Activated naive CD8-positive, alpha-beta T cell treated with anti-CD3 and anti-CD28 coated beads, Interleukin-2, amount 10 ng/mL, durations not matched to agents 7 days and 5 days (primary cell): ENCODE measurements at places on chromosomes 16 and 17. TPM values are rescaled to one million over a fixed set of nuclear protein-coding genes. Genes with fewer than 3 reads are reported as not detected.

GRCh38 chr16:68528233-68528632 is 10.9 kb upstream of the ZFP90 start:
- peaks cover 11% of the 10 kb centered on the region for H3K36me3 ChIP-seq
- peaks cover 8% of the 10 kb centered on the region for H3K27me3 ChIP-seq
- no peak overlapping the region for H3K4me3 ChIP-seq
- no peak overlapping the region for H3K27ac ChIP-seq
- no peak for DNase-seq

DNA sequence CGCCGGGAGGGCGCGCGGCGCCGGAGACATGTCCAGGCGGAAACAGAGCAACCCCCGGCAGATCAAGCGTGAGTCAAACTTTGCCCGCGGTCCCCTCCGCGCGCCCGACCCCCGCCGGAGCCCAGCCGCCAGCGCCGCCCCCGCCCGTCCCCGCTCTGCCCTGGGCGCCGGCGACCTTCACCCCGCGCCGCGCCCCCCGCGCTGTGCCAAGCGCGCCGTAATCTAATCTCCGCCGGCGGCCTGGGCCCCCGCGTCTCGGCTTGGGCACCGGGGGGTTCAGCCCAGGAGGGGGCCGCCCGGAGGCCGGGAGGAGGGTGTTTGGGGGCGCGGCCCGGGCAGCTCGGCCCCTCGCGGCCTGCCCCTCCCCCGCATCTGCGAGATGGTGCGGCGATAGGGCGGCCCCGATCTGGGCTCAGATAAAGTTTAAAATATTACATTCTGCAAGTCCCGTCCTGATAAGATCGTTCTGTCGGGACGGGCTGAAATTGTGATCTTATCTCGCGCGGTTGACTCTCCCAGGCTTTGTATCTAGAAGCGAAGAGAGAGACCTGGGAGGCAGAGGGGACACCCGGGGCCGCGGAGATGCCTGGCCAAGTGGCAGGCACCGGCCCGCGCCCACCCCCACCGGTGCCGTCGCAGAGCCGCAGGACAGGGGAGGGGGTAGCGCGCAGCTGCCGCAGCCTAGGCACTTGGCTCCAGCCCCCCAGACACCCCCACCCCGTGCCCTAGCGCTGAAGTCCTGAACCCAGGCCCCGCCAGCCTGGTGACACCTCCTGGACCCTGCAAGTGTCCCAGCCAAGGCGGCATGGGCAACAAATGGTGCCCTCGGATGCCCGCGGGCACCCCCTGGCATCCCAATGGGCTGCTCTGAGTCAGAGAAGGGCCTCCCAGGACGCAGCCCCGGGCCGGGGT is 787 bp downstream of the ZFPM1 start:
- H3K27ac ChIP-seq = peak overlapping the region; percentile 93
- H3K27me3 ChIP-seq = peaks cover 3% of the 10 kb centered on the region
- H3K36me3 ChIP-seq = no peaks in the 10 kb centered on the region

GRCh38 chr17:29020576-29020975 is 14.7 kb upstream of the SEZ6 start:
- H3K4me3 ChIP-seq = no peak overlapping the region
- no peak overlapping the region for H3K27ac ChIP-seq
- no peaks in the 10 kb centered on the region for H3K36me3 ChIP-seq
- H3K27me3 ChIP-seq = peaks cover 52% of the 10 kb centered on the region

- H3K27ac ChIP-seq = no peak overlapping the region
- peaks cover 21% of the 10 kb centered on the region for H3K36me3 ChIP-seq
- no peaks in the 10 kb centered on the region for H3K4me1 ChIP-seq
- H3K4me3 ChIP-seq = no peak overlapping the region
- no peaks in the 10 kb centered on the region for H3K27me3 ChIP-seq
Observed at GRCh38 chr17:39999067-39999466, 16.2 kb upstream of the CSF3 start.

- DNase-seq = no peak
- no peaks in the 10 kb centered on the region for H3K4me1 ChIP-seq
- peaks cover 30% of the 10 kb centered on the region for H3K27me3 ChIP-seq
- no peak overlapping the region for H3K4me3 ChIP-seq
- H3K27ac ChIP-seq = no peak overlapping the region
Observed at GRCh38 chr17:29012535-29012934, 6.7 kb upstream of the SEZ6 start.

DNA sequence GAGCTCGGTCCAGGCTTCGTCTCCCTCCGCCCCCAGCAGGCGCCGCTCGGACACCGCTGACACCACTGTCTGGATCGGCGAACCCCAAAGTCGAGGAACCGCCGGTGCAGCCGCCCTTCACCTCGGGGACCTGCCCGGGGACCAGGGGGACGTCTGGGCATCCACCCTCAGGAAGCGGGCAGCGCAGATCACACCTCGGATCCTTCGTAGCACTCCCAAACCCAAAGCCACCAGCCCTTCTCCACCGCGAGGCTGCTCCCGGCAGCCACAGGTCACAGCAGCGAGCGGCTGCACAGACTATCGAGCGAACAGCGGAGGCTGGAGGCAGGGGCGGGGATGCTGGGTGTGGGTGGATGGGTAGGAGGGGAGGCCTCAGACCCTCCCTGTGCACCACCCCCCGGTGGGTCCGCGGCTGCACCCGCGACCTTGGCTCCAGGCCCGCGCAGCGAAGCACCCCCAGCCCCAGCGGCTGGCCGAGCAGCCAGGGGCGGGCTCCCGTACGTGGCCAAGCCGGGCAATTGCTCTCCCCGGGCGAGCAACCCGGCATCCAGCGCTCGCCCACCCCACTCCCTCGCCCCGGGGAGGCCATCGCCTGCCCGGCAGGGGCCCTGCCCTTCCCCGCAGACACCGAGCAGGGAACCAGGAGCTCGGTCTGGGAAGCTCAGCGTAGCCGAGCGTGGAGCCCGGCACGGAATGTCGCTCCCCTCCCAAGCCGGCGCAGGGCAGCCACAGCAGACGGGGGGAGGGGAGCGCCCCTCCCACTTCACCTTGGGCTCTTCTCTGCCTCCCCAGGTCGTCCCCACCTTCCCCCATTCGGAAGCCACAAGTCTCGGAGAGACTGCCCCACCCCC is 1.0 kb downstream of the SDK2 start:
- peak; percentile 71 for DNase-seq
- peaks cover 25% of the 10 kb centered on the region for H3K4me1 ChIP-seq
- H3K4me3 ChIP-seq = peak overlapping the region; percentile 93
- peaks cover 30% of the 10 kb centered on the region for H3K27me3 ChIP-seq
- H3K27ac ChIP-seq = no peak overlapping the region

DNA sequence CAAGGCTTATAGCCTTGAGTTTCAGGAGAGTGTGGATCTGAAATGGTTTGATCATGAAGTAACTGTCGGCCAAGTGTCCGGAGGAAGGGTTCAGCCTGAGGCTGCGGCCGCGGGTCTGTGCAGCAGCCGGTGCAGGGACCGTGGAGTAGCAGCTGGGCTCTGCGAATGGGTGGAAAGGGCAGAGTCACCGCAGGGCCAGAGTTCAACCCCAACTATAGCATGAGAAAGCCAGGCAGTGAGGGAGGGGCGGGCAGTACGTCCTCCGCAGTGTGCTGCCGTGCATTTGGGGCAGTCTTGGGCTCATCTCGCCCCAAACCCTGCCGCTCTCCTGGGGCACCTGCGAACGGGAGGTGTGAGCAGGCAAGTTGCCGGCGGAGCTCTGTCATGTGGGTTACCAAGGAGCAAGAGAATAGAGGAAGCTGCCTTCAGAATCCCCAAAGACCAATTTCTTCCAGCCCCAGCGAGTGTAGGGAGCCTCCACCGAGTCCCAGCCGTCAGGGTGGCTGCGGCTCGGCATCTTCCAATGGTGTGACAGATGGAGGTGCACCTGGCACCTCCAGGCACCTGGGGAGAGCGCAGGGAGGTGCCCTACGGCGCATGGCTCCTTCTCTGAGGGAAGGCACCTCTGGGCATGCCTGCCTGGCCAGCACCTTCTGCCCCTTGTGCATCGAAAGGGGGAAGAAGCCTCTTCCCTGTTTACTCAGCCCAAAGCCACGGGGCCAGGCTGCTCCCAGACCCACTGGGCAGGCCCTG is 87.3 kb downstream of the RPA1 start:
- H3K4me3 ChIP-seq = no peak overlapping the region
- H3K27me3 ChIP-seq = peaks cover 7% of the 10 kb centered on the region
- DNase-seq = no peak
- H3K27ac ChIP-seq = no peak overlapping the region
- no peaks in the 10 kb centered on the region for H3K4me1 ChIP-seq

DNA sequence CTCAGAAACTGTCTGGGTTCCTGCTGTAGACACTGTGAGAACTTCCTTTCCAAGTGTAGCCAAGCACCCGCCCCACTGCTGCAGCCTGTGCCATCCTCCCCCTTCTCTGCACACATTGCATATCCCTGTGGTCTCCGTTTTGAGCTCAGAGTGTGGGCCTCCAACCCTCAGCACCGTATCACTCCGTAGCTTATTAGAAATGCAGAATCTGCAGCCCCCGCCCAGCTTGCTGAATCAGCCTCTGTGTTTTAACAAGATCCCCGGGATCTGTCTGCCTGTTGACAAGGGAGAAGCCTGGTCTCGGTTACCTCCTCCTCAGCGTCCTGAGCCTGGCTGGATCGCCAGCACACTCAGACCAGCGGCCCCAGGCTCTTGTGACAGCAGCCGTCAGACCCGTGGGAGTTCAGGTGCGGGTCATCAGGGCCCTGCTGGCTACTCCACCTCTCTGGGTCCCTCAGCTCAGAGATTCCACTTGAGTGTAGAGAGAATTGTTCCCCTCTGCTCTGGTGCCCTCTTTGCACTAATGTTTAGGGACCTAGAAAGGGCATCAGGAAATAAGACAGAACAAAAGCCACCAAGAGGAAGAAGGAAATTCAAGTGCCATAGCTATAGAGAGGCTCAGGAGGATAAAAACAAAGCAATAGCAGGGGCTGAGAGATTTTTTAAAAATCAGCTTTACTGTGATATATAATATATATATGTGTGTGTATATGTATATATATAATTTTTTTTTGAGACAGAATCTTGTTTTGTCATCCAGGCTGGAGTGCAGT is 92.3 kb downstream of the PITPNC1 start:
- peaks cover 60% of the 10 kb centered on the region for H3K4me1 ChIP-seq
- peak overlapping the region; percentile 68 for H3K4me3 ChIP-seq
- H3K27ac ChIP-seq = peak overlapping the region; percentile 88
- H3K27me3 ChIP-seq = no peaks in the 10 kb centered on the region
- DNase-seq = peak; percentile 55
- H3K36me3 ChIP-seq = peaks cover 10% of the 10 kb centered on the region

DNA sequence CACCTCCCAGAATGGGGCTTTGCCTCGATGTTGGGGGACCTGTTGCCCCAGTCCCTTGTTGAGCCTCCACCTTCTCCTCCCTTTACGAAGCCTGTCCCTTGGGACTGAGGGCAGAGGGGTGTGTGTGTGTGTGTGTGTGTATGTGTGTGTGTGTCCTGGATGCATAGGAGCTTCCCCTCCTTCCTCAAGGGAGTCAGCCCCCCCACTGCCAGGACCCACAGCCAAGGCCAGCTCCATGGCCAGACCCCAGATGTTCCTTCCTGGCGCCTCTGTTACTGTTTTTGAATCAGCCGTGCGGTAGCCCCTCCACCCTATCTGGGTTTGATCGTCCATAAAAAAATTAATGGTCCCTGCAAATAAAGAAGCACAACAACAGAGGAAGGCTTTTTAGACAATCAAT is 17.7 kb upstream of the DOK4 start:
- H3K4me3 ChIP-seq = no peak overlapping the region
- peaks cover 22% of the 10 kb centered on the region for H3K4me1 ChIP-seq
- H3K27me3 ChIP-seq = no peaks in the 10 kb centered on the region
- DNase-seq = no peak

DNA sequence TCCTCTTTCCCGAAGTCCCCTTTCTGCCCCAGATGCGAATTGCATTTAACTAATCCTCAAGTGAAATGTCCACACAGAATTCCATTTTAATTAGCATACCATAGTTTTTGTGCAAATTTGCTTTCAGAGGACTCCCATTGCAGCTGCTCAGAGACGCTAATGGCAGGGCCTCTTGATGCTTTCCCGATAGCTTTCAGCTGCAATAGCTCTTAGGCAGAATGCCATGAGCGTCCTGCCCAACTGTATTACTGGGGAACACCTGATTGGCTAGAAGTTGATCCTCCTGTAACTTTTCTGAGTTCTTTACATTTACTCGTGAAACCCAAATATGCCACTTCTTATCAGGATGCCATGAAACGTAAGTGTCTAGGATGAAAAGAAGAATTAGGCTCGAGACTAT is 203.0 kb downstream of the UTP18 start:
- no peaks in the 10 kb centered on the region for H3K36me3 ChIP-seq
- no peak overlapping the region for H3K27ac ChIP-seq
- no peak overlapping the region for H3K4me3 ChIP-seq
- H3K4me1 ChIP-seq = no peaks in the 10 kb centered on the region
- H3K27me3 ChIP-seq = peaks cover 7% of the 10 kb centered on the region

GRCh38 chr17:42118545-42118944 is 2.6 kb downstream of the KAT2A start:
- peak overlapping the region; percentile 45 for H3K4me3 ChIP-seq
- H3K27ac ChIP-seq = peak overlapping the region; percentile 64
- peaks cover 8% of the 10 kb centered on the region for H3K36me3 ChIP-seq
- no peaks in the 10 kb centered on the region for H3K27me3 ChIP-seq
- DNase-seq = no peak

DNA sequence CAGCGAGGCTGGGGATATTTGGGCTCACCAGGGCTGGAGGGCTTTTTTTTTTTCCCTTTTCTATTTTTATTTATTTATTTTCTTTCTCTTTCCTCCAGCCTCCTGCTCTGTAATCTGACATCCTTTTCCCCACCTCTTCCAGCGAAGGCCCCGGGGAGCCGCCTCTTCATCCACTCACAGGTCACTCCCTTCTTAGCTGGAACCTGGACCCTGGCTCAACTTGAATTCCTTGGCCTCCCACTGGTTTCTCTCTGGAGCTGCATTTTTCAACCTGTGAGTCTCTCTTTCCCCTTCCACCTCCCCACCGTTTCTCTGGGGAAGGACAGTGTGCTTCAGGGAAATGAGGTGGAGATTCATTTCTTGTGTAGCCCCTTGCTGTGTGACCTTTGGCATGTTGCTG is 82.0 kb downstream of the MRM1 start:
- no peaks in the 10 kb centered on the region for H3K36me3 ChIP-seq
- H3K4me3 ChIP-seq = no peak overlapping the region
- DNase-seq = no peak
- peaks cover 2% of the 10 kb centered on the region for H3K4me1 ChIP-seq

DNA sequence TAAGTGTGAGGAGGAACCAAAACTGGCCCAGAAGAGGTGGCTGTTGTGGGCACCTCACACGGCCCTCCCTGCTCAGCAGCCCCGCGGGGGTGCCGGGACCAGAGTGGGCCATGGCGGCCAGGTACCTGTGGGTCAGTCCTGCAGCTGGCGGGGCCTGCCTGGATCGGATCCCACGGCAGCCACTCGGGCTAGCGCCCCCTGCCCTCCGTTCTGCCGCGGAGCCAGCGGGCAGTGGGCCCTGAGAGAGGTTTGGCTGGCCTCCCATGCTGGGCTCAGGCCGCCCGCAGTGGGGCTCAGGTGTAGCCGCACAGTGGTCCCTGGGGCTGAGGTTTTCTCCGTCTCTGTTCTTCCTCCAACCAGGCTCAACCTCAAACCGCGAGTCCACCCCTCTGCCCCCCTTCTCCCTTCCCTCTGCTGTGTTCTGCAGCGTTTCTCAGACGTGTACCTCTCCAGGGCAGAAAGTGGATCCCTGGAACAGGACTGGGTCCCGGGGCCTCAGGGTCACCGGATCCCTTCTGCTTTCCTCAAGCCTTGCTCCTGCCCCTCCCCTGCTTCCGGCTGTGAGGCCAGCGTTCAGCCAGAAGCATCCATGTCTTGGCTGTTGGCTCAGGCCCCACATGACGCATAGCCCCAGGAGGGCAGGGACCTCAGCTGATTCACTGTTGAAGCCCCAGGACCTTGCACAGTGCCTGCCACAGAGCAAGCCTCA is 28.6 kb upstream of the ITGA3 start:
- H3K27ac ChIP-seq = no peak overlapping the region
- peak; percentile 48 for DNase-seq
- peak overlapping the region; percentile 64 for H3K4me3 ChIP-seq
- H3K27me3 ChIP-seq = peaks cover 40% of the 10 kb centered on the region
- H3K4me1 ChIP-seq = peaks cover 14% of the 10 kb centered on the region
- no peaks in the 10 kb centered on the region for H3K36me3 ChIP-seq

C17orf50 gene
- total RNA-seq = not detected

KRTAP4-1 gene
- not detected for total RNA-seq

PLEKHG4 gene
- 15.7 TPM for total RNA-seq

DCTN5 gene
- total RNA-seq = 89.3 TPM

TOX3 gene
- total RNA-seq = not detected

KRT33B gene
- total RNA-seq = not detected
